ENCODE measurements at places on chromosomes 1 and 21. TPM values are rescaled to one million over a fixed set of nuclear protein-coding genes. Genes with fewer than 3 reads are reported as not detected.

DNA sequence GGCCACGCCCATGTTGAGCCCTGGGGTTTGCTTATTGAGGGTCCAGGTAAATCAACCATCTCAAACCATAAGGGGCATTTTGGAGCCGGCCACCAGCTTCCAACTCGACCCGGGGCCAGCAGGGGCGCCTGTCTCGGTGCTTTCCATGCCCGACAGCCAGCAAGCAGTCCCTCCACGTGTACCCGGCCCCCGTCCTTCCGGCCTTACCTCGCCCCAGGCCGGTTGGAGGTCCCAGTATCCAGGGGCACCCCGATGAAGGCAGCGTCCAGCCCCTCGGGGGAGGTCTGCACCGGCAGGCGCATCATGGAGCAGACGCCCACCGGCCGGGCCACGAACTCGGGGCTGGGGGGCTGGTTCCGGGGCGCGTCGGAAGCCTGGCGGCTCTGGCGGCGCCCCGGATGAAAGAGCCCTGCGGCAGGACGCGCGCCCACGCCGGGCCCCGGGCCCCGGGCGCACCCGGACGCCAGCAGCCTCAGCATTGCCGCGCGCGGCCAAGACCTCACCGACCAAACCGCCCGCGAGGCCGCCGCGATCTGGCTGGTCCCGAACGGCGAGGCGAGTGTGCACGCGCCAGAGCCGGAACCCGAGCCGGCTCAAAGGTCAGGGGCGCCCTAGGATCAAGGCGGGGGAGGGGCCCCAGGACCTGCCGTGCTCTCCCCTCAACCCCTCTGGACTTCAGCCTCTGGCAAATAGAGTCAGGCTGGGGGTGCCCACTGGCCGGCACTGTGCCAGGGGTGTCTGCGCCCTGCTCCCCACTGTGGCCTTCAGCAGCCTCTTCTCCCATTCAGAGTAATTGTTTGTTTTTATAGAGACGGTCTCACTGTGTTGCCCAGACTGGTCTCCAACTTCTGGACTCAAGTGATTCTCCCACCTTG lies at the start of gene AGMAT:
Gene AGMAT, minus strand, starts transcription at position 563 of the 875 bp plus-strand sequence. Its CDS starts 84 bp downstream, at position 479.
- peak; percentile 64 for DNase-seq

DNA sequence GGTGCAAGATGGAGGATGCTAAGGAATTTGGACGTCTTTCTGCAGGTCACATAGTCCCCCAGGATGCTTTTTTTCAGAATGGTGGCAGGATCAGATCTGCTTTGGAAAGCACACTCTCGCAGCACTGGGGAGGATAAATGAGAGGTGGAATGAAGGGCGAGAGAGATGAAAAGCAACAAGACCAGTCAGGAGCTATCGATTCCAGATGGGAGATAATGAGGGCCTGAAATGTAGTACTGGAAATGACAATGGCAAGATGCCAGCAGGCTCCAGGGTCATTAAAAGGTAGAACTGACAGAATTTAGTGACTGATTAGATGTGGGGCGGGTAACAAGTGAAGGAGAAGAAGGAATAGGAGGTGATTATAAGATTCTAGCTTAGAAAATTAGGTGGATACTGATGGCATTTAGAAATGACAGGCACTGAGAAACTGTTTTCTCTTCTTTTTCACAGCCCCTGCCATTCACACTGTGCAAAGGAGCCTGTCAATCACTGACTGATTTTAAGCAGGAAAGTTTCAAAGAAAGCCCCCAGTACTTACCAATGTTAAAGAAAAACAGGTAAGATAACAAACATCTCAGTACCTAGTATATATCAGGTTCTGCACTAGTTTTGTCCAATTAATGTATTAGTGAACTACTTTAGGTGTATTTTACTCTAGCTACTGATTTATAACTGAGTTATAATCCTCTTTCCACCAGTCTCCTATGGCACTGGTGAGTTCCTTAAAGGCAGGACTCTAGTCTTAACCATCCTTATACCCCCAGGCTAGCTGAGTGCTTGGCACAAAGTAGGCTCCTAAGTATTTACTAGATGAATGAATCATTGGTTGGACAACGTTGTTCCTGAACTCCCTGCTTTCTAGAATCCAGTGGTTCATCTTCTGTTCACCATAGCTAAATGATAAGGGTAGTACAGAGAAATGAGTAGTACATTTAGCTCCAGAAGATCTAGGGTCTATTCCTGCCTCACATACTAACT lies 9.2 kb downstream of the PIGM start:
- DNase-seq, result peak; percentile 51

DNA sequence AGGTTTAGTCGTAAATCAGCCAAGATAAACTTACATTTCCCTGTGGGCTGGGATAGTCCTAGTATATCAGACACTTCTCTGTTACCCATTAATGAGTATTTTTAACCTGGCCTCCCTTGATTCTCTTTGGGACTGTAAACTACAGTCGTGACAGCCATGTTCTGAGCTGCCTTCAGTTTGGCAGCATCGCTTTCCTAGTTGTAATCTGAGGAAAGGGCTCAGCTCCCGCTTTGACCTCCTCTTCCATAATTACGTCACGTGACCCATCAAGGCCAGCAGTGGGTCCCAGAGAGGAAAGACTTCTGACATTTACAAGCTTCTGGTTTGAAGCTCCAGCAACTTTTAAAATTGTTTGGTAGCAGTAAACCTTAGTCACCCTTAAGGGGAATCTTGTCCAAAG lies 34.6 kb upstream of the MTR start:
- DNase-seq, result no peak

- DNase-seq, result peak; percentile 46
Observed at GRCh38 chr1:84884671-84885389, 8.2 kb downstream of the LPAR3 start.

DNA sequence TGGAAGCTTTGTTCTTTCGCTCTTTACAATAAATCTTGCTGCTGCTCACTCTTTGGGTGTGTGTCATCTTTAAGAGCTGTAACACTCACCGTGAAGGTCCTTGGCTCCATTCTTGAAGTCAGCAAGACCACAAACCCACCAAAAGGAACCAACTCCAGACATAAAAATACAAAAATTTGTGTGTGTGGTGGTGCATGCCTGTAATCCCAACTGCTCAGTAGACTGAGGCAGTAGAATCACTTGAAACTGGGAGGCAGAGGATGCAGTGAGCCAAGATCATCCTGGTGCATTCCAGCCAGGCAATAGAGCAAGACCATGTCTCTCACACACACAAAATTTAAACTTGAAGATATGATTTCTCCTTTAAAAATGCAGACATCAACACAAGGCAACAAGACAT lies 1431.7 kb upstream of the B3GALT2 start:
- no peak for DNase-seq

GRCh38 chr1:12279728-12280464 lies 50.1 kb downstream of the VPS13D start:
- DNase-seq, result no peak

DNA sequence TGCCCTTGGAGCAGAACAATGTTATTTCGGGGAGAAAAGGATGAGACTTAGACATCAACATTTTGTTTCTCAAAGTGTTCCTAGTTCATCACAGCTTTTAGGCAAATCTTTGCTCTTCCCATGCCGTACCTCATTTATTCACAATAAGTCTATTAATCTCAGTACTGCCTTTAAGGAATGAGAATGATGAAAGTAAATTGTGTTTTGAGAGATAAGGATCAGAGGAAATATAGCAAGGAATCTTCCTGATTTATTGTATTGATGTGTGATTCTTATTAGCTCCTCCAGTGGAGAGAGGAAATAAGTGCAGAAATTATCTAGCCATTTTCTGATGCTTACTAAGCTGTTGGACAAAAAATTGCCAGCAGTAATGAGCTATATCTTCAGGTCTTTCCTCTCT lies 2.0 kb downstream of the POLR3C start:
- peak; percentile 38 for DNase-seq

- DNase-seq, result no peak
Observed at GRCh38 chr1:192527111-192527795, 48.3 kb upstream of the RGS1 start.

DNA sequence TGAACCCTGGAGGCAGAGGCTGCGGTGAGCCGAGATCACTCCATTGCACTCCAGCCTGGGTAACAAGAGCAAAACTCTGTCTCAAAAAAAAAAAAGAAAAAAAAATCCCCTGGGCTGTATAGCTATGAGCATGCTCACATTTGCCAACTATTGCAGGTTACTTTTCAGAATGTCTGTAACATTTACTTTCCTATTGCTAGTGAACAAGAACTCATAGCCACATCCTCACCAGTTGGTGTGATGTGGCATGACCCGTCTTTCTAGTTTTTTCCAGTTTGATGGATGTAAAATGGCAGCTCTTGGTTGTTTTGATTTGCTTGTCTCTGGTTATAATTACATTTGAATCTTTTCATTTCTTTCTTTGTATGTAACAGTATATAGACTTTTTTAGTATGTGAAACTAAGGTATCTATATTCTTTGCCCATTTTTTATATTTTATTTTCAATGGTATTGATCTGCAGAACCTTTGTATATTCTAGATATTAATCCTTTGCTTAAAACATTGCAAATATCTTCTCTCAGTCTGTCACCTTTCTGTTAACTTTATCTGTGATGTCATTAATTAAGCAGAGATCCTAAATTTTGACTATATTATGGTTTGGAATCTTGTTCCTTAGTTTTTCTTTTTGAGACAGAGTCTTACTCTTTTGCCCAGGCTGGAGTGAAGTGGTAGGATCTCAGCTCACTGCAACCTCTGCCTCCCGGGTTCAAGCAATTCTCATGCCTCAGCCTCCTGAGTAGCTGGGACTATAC lies 11.6 kb downstream of the MED18 start:
- DNase-seq, result no peak

DNA sequence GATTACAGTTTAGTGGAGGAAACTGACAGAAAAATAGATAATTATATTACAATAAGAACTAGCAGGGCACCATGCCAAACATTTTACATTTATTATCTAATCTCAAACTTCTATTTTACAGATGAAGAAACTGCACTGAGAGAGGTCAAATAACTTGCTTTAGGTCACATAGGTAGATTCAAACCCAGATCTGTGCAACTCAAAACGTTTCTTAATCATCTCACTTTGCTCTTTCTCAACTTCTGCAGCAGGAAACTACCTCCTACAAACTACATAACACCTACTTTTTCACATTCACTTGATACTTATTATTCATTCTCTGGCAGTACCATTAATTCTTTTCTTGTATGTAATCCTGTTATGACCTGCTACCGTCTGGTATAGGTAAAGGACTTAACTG lies 49.9 kb upstream of the BCL10 start:
- no peak for DNase-seq

- DNase-seq, result no peak
Observed at GRCh38 chr1:186984959-186985358, 156.2 kb downstream of the PLA2G4A start.

DNA sequence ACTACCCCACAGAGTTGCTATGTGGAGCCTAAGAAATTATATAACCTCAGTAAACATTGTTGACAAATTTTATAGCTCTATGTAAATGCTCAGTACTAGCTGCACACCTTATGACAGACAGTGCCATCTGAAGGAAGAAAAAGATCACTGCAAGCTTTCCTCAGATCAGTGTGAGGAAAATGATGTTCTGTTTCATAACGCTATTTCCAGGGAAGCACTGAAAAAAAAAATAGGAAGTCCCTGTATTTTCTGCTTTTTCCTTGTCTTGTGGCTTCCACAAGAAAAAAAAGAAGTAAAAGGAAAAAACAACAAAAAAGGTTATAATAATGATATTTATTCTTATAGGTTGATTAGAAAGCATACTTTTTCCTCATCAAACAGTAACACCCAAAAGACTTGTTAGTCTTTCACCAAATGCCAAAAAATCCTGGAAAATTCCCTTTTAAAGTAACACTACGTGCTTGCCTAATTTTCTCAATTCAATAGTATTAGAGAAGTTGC lies 23.2 kb downstream of the LYST start:
- DNase-seq, result peak; percentile 70

- no peak for DNase-seq
Observed at GRCh38 chr1:212205006-212205405, 80.2 kb upstream of the PPP2R5A start.

GRCh38 chr1:3611170-3612019 lies at the start of gene MEGF6:
Gene MEGF6 (minus strand): TSS chr1:3611508. CDS start chr1:3611268, 240 bp downstream.
- peak; percentile 46 for DNase-seq

DNA sequence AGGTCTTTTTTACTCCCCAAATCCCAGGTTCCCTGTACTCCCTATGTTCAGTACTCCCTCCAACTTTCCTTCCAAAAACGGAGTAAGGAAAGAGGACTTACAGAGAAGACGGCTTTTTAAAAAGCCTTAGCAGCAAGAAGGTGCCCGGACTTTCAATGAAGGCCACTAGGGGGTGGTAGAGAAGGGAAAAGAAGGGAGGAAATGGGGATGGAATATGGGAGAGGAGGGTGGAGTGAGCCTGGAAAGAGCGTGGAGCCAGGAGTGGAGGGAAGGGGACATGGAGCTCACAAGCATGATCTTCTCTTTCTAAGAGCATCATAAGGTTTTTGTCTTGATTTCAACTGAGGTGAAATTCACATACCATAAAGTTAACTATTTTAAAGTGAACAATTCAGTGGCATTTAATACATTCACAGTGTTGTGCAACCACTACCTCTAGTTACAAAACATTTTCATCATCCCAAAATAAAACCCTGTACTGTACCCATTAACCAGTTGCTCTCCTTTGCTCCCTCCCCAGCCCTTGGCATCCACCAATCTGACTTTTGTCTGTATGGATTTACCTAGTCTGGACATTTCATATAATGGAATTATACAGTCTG lies 129.9 kb downstream of the ZNF281 start:
- peak; percentile 61 for DNase-seq

DNA sequence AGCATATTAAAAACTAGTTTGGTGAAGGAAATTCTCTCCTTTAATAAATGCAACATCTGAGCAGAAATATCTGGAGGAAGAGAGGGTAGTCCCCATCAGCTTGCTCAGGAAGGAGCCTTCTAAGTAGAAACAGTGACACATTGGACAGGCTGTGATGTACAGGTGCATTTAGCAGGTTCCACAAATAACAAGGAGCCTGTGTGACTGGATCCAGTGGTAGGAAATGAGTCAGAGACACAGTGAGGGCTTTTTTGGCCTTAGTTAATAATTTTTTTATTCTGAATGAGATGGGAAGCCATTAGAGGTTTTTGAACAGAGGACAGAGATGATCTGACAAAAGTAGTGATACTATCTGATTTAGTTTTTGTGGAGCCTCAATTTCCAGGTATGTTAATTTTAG lies 738.9 kb upstream of the PTBP2 start:
- no peak for DNase-seq

GRCh38 chr1:47696737-47697441 lies 259.0 kb downstream of the FOXD2 start:
- DNase-seq, result no peak

Gene KIF17
- total RNA-seq, result not detected

Gene RHD
- total RNA-seq, result not detected

Gene S100A5
- total RNA-seq, result not detected

Gene C8B
- not detected for total RNA-seq

Gene SUMO3
- 110 TPM for total RNA-seq

Gene PTPN14
- 49.8 TPM for total RNA-seq

Gene OR2T11
- total RNA-seq, result not detected

Gene AQP10
- total RNA-seq, result not detected

Gene SEC16B
- total RNA-seq, result 1.5 TPM

Gene UMODL1
- not detected for total RNA-seq
